ENCODE measurements at places on chromosomes 6 and 20. TPM values are rescaled to one million over a fixed set of nuclear protein-coding genes. Genes with fewer than 3 reads are reported as not detected.

DNA sequence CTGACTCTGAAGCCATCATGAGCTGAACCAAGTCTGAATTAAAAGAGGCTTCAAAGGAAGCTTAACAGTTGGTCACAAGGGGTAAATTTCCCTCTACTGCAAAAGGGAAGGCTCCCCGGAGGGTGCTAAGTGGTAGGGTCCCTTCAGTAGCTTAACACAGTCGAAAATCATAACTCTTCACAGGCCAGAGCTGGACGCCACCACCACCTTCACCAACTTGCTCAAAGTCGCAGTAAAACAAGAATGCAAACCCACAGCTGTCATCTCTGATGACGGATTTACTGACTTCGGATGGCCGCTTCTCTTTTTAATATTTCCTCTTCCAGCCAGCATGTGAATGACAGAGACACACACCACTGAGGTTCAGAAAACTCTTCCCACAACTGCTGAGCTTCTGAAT lies 144.7 kb upstream of the FBXL4 start:
- DNase-seq: no peak

RAMACL gene
- 1.2 TPM for total RNA-seq

ERVFRD-1 gene
- not detected for total RNA-seq

- DNase-seq: no peak
These were observed 129.5 kb downstream of the CRYBG1 start for GRCh38 chr6:106490030-106490429.

ENTPD6 gene
- 43.7 TPM for total RNA-seq

DNA sequence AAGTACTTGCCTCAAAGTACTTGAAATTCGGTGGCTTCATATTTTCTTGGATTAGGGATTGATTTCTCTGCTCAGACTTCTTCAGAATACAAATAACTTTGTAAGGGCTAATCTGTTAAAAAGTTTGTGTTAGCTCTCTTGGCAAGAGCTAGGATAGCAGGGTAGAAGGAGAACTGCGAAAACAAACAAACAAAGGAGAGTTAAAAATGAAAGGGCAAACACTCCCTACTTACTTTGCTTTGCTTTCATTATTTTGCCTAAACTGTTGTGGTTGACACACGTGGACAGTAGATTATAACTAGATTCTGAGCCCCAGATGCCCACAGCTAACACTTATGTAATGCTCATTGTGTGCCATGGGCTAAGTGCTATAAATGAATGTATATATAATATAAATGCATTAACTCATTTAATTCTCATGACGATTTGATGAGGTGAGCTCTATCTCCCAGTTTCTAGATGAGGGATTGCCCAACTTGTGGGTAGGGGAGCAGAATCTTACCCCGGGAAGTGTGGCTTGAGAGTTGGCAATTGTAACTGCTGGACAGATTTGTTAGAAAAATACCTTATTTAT lies 48.7 kb downstream of the EYA4 start:
- DNase-seq: no peak

PI3 gene
- not detected for total RNA-seq

DNA sequence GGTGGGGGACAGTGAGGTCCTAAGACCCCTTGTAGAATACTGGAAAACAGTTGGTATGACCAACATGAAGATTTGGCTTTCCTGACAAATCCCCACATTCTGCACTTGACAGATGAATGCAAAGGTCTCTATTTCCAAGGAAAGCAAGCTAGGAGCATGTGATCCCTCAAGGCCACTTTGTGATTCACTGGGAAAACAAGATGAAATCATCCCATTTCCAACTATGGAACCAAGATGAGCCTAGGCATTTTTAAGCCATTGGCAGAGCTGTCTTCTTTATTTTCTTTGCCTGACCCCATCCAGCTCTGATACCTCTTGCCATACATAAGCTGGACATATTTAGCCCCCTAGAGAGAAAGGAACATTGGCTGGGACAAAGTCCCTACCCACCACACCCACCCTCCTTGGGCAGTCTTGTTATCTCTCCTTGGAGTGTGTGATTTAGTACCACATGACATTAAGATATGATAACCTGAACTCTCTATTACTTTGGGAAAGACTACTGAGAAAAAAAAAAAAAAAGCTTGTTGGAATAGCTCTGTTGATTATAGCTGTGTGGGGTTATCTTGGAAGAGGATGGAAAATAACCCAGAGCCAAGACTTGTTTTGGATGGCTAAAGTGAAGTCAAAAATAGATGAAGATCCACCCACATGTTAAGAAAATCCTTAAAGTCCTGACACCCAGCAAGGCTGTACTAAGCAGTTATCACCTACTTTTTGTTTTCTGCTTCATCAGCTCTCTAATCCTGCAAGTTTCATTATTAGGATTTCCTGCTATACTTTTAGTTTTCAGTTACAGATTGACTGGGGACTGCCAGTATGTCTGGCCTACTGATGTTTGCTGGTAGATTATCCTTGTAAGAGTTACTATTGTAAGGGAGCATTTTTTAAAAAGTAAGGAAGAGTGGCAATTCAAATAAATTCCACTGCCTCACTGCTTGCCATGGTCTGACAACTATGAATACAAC lies 90.1 kb upstream of the PREP start:
- DNase-seq: no peak

- DNase-seq: no peak
These were observed 14.9 kb downstream of the TULP4 start for GRCh38 chr6:158327211-158327610.

- DNase-seq: no peak
These were observed 256.3 kb downstream of the OGFRL1 start for GRCh38 chr6:71544906-71545305.

TFAP2D gene
- total RNA-seq: 0.47 TPM

DNA sequence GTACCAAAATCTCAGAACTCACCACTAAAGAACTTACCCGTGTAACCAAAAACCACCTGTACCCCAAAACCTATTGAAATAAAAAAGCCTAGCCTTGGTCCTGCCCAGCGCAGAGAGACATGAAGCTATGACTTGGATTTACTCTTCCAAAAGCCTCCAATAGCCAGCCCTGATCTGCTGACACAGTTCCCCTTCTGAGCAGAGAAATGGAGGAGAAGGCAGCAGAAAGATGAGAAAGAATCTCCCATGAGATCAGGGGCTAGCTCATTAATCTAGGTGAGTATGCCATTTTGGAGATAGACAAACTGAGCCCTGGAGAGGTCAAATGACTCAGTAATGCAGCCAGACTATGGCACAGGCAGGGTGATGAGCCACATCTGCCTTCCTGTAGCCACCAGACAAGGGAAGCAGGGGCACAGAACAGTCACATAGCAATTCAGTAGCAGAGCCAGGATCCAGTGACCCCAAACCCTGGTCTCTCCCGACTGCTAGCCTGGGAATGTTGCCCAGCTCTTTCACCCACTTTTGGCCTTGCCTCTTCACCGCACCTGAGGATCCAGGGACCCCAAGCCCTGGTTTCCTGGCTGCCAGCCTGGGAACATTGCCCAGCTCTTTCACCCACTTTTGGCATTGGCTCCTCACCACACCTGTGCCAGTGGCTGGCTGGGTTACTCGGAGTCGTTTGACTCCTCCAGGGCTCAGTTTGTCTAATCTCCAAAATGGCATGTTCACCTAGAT lies 7.2 kb upstream of the SDCBP2 start:
- no peak for DNase-seq

GRCh38 chr6:56804996-56805395 lies 149.9 kb upstream of the BEND6 start:
- no peak for DNase-seq

ARFGEF3 gene
- total RNA-seq: 65.7 TPM

HRH3 gene
- 0.47 TPM for total RNA-seq

DNA sequence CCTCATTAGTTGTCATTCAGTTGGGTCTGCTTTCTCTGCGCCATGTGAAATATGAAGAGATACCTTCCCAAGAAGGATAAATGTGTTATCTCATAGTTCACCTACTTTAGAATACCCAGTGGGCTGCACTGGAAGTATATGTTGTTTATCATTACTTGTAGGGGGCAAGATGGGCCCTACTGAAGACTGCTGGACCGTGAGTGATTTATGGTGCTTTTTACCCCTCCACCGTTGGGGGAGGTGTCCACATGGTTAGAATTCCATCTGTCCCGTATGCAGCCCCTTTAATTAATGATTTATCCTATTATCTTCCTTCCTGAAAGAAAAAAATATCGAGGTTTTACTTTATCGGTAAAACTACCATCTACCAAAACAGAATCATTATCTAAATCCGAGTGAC lies 97.0 kb downstream of the TSHZ2 start:
- DNase-seq: no peak

SCGN gene
- 14.3 TPM for total RNA-seq

- no peak for DNase-seq
These were observed 167.9 kb upstream of the MYLIP start for GRCh38 chr6:15960740-15961634.

DNA sequence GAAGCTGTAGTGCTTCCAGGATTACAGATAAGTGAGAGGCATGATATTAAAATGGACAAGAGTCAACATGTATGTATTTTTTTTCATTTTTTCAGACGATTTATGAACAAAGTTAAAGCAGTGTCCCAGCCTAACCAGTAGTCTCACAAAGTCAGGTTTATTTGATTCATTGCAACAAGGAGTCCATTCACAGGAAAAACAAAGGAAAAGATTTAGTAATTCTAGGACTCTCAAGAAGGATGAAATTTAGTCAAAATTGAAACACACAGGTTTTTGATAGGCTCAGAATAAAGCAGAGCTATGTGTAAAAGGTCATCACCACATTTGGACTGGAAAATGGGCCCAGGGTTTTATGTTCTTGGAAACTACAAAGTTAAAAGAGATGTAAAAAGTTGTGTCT lies 84.0 kb downstream of the ZNF133 start:
- DNase-seq: no peak

- no peak for DNase-seq
These were observed 96.8 kb downstream of the PSMG4 start for GRCh38 chr6:3355358-3356055.

DNA sequence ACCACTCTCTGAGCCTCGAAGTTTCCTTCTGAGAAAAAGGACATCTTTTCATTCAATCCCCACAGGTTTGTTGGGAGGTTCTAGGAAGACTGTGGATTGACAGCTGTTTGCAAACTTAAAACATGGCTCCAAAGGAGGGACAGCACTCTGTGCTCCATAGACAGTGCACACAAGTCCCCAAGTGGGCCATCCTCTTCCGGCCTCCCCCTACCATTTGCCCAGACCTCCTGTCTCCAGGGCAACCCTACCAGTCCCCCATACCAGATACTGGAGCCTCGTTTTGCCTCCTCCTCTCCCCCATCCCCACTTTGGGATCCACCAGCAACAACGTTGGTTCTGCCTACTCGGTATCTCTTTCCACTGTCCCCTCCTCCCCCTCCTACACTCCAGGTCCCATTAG lies 8.5 kb upstream of the DLGAP4 start:
- DNase-seq: no peak

GRCh38 chr6:140644017-140644416 lies 1269.6 kb upstream of the CITED2 start:
- DNase-seq: no peak

DNA sequence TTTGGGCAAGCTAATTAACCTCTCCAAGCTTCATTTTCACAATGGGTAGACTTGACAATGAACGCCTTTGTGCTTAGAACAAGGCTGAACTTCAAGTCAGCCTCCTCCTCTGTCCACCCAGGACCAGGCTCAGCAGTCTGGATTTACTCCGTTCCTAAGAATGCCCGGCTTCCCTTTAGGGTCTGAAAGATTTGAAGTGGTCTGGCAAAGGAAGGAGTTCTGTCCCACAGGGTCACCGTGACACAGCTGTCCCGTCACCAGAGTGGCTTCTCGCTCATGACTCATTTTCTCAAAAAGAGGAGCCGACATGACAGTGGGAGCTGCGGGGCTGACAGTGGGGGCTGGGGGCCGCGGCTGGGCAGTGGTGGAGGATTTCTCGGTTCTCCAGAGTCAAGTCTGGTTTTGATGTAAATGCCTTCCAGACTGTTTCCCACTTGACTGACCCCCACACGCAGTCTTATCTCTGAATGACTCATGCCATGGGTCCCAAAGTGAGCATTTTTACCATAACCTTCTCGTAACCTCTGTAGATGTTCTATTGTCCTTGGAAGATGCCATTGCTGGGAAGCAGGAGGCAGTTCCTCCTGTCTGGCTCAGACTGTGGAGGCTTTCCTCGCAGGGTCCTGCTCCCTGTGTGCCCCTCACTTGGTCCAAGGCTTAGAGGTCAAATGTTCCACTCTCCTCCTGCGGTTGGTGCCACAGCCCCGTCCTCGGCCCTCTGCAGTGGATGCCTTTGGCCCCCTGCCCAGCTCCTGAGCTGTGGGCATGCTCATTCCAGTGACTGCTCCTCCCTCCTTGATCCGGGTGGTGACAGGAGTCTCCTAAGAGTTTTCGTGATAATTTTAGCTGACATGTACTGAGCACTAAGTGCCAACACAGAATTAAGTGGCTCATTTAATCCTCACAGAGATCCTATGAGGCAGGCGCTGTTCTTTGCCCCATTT lies 253.1 kb downstream of the FNDC1 start:
- no peak for DNase-seq

DNA sequence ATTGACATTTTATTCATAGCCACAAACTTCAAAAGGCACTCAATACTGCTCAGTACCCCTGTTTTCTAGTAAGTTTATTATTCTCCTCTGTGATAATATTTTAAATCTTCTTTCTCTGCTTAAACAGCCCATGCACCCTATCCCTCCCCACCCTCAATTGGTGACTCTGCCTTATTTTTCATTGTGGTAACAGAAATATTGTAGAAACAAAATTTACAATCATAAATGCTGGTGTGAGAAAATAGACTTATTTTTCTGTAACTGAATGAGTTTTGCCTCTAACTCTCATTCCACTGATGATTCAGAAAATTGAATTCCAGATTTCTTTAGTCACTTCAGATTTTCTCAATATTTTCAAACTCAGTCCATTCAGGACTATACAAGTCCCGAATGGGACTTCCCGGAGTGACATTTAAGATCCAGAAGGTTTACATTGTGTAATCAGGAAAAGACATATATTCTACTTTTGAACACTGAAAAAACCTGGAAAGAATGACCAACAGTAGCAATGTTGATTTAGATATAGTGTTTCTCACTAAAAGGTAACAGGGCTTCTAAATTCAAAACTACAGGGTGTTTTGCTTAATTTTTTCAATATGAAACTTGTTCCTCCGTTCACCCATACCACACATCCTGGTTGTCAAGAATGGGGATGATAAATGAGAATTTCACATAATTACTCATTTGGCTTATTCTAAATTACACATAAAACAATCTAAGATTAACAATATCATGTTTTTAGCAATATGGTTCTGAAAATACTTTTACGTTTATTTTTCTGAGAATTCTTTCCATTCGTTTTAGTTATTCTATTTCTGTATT lies 34.8 kb upstream of the UST start:
- no peak for DNase-seq

DNA sequence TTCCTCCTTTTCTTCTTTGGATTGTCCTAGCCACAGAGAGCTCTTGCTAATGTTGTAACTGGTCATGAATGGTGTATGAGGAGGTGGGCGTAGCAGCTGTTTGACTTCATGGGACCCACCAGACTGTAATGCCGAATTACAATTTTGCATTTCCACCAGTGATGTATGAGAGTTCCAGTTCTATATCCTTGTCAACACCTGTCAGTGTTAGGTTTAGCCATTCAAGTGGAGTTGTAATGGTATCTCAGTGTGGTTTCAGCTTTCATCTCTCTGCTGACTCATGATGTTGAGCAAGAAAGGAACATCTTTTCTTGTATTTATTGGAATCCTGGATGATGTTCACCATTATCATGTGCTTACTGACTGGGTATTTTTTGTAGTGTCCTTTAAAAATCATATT lies 5.1 kb downstream of the IGF2R start:
- DNase-seq: no peak

Data from occipital lobe (tissue), 3 donors.